CD4-positive, alpha-beta T cell treated with Interleukin-17A for 4 hours (primary cell): ENCODE measurements at places on chromosomes 16 and 17.
A peak's percentile ranks its signal among the peaks of the same experiment; 100 is the strongest.

DNA sequence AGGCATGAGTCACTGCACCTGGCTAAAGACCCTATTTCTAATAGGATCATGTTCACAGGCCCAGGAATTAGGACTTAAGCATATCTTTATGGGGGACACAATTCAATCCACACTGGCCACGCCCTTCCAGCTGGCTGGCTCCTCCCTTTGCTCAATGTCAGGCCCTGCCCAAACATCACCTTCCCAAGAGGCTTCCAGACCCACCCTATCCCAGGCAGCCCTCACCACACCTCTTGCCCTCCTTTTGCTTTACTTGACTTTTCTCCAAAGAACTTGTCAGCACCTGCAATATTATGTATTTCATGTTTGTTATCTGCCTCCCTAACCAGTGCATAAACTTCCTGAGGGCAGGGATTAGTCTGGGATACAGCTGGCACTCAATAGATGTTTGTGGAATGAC lies 109.6 kb upstream of the CDH5 start:
- DNase-seq, result no peak

DNA sequence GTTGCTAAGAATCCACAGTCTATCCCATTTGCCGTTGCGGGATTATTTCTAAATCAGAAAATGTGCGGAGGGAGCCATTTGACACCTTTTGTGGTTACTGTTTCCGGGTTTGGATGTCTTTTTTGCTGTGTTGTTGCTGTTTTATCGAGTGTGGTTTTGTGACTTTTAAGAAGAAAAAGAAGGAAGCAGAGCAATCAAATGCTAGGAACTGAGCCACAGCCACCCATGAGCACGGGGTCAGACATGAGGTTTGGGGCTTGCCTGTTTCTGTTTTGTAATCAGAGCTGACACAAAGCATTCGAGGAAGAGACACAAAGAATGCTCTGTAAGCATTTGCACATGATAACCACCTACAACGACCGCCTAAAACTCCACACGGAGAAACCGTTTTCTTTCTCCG lies 53.1 kb upstream of the CHMP6 start:
- peak; percentile 58 for DNase-seq

DNA sequence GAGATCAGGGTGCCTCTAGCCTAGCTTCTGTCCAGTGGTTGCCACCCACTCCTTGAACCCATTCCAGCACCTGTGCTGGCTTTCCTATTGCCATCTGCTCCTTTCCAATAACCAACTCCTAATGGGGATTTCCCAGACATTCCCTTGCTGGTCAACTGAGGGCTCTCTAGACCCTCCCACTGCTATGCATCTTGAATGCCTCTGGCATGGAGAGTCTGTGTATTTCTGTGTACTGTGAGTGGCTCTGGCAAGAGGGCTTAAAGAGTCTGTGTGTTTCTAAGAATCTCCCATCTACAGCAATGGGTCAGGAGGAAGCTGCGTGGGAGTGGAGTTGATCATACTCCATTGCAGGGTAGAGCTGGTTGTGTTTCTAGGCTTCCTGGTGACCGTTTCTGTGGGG lies 11.0 kb upstream of the EPN3 start:
- no peak for DNase-seq

GRCh38 chr16:75064403-75065148 lies 52.0 kb downstream of the LDHD start:
- peak; percentile 44 for DNase-seq

GRCh38 chr16:35210681-35211433 lies 1751.4 kb downstream of the TP53TG3F start:
- no peak for DNase-seq

DNA sequence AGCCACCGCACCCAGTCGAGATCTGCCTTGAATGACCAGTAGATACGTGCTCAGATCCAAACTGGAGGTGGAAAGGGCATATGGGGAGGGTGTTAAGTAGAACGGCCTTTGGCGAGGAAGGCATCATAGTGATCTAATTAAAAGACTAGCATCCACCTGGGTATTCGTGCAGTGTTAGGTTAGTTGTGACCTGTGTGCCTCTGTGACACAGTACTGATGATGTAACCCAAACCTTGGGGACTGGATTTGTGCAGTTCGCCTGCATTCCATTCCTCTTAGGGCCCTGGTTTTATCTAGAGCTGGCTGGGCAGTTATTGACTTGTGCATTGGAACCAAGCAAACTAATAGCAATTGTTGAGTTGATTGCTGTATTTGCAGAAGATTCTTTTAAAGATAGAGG lies 47.9 kb downstream of the SNX29 start:
- DNase-seq, result no peak

GRCh38 chr16:28592979-28593553 lies 3.8 kb downstream of the SULT1A2 start:
- no peak for DNase-seq
